Stimulated activated CD8-positive, alpha-beta memory T cell treated with anti-CD3 and anti-CD28 coated beads, Interleukin-4, amount 100 ng/mL, for 1 hour (primary cell): ENCODE measurements at places on chromosomes 13 and 19.

- no peak for DNase-seq
These were observed 1573.3 kb downstream of the PCDH9 start for GRCh38 chr13:65656740-65657329.

GRCh38 chr13:31213651-31214289 is 14.0 kb downstream of the B3GLCT start:
- DNase-seq = no peak

DNA sequence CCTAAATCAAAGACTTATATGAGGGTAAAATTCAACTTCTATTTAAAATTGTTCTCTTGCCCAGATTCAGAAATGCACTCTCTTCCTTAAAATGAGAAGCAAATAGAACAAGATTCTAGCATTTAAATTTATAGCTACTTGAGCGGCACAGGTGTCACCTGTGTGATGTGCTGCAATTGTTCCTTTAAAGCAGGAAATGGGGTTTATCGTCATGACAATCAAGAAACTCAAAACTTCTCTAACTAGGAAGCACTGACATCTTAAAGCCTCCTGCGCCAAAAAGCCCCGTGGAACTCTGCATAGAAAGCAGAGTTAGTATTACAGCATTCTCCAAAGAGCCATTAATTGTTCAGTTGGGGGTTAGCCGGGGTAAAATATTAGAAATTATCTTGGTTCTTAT is 2.6 kb upstream of the OXGR1 start:
- no peak for DNase-seq

- no peak for DNase-seq
These were observed 170.0 kb downstream of the COL4A1 start for GRCh38 chr13:110136660-110137585.

GRCh38 chr13:112854321-112854720 is 114.7 kb upstream of the MCF2L start:
- DNase-seq = no peak

- no peak for DNase-seq
These were observed 358.5 kb downstream of the MYO16 start for GRCh38 chr13:108987944-108988343.

- no peak for DNase-seq
These were observed 11.0 kb downstream of the CYTH2 start for GRCh38 chr19:48480183-48480557.

DNA sequence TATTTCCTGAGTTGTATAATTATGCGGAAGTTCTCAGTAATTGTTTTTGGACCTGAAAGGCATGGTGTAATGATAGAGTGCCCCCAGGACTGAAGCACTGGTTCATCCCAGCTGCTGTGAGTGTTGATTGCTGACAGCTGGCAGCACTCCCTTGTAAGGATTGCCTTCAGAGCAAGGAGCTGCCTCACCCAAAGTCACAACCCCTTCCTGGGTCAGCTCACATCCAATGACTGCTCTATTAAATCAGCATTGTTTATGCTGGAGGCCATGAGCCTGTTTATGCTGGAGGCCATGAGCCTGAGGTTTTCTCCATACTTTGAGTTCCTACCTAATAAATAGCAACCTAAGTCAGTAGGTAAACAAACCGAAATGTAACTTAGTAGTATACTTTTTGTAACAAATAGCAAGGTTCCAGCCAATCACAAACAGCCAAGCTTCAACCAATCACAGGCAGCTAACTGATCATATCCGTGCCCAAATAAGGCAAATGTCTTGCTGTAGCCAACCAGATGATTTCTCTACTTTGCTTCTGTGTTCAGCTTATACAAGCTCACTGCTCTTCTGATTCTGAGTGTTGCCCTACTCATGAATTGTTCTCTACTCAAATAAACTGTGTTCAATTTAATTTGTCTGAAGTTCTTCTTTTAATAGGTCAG is 11.7 kb upstream of the SPACA6 start:
- no peak for DNase-seq

DNA sequence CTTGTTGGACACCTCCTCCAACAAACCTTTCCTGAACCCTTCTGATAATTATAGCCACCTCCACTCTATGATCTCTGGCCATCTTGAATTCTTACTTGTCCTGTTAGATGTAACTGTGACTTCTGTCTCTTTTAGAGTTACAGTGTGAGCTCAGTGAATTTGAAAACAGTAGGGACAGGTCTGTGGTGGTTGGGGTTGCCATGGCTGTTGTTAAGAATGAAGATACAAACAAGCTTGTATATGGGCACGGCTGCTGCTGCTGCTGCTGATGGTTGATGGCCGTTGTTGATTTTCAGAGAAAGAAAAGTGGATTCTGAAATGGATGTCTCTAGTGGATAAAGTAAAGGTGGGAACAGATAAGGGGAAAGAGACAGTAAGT is 101.5 kb downstream of the STARD13 start:
- DNase-seq = no peak

GRCh38 chr19:18616023-18616422 is 3.4 kb downstream of the TMEM59L start:
- DNase-seq = no peak

- peak; percentile 83 for DNase-seq
These were observed 51.3 kb downstream of the CELF5 start for GRCh38 chr19:3275583-3276340.

DNA sequence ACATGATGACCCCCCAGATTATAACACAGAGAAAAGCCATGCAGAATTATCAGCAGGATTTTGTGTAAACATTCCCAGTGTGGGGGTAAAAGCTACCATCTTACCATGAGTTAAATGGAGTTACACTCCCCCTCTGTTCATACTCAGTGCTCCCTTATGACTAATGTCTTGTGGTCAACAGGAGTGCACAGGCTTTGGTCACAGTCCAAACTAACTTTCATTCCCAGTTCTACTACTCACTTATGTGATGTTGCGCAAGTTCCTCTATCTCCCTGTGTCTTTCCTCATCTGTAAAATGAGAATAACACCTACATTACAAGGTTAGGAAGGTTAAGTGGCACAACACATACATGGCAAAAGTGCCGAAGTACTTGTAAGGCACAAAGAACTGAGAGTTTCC is 277.9 kb downstream of the RBM26 start:
- no peak for DNase-seq

DNA sequence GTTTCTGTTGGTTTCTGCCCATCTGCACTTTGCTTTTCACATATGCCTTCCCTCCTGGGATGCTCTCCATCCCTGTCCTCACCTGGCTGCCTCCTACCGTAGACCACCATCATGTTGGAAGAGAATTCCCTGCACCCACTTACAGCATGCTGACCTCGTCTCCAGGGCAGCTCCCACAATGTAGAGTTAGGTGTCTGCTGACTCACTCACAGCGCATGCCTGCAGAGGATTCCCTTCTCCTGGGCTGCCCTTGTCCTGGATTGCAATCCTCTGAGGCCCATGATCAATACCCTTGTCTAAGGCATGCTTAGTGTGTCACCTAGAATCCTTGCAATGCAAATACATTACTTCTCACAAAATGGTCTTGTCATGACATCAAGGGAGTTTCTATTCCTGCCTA is 43.6 kb downstream of the STOML3 start:
- DNase-seq = no peak

DNA sequence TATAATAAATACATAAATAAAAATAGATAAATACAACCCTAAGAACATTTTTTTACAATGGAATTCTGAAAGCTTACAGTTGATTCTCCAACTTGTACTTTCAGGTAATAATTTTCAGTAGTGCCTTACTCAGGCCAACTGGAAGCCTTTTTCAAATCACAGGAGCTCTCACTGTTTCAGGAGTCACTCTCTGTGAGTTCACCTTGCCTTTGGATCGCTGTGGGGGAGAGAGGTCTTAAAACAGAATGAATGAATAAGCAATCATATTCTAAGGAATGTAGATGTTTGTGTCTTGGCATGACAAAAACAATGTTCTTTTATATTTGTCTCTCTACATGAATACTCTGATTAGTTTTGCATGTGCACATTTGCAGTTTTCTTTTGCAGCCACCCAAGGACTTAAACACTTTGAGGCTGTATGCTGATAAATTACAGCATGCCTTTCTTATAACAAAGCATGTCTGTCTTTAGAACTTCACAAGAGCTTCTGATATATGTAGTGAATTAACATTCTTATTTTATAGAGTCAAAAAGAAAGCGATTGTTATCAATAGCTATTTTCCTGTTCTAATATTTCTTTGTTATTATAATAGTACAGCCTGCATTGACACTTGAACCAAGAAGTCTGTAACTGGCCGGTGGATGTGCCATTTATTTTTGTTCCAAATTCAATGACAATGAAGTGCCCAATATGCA is 1111.5 kb upstream of the ATXN8OS start:
- no peak for DNase-seq

DNA sequence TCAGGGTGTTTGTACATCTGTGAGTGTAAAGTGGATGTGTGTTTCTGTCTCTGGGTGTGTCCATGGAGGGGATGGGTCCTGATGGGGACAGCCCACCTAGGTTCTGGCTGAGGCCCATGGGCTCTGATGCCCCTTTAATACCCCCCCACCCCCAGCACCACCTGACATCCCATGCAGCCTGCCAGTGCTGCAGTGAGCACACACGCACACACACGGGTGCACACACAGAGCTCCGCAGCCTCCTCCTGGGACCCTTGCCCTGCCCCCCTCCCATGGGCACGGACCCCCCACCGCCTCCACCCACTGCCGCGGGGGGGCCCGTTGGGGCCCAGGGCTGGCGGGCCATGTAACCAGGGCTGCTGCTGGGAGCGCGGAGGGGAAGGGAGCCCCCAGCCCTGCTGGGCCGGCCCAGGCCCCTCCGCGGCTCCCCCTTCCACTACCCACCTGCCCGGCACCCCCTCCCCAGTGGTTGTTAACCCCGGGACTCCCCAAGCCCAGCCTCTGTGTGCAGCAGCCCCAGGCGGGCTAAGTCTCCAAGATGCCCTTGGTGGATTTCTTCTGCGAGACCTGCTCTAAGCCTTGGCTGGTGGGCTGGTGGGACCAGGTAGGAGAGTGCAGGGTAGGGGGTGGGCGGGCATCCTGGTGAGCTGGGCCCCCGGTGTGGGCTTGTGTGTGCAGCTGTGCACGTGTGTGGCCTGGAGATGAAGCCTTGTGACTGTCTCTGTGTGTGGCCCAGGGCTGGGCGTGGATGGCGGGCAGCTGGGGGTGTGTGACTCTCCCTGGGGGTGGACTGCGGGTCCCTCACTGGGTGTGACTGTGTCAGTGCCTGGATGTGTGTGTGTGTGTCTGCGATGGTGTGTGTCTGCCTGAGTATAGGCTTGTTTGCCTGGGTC is 32.6 kb downstream of the PDE4A start:
- DNase-seq = no peak

DNA sequence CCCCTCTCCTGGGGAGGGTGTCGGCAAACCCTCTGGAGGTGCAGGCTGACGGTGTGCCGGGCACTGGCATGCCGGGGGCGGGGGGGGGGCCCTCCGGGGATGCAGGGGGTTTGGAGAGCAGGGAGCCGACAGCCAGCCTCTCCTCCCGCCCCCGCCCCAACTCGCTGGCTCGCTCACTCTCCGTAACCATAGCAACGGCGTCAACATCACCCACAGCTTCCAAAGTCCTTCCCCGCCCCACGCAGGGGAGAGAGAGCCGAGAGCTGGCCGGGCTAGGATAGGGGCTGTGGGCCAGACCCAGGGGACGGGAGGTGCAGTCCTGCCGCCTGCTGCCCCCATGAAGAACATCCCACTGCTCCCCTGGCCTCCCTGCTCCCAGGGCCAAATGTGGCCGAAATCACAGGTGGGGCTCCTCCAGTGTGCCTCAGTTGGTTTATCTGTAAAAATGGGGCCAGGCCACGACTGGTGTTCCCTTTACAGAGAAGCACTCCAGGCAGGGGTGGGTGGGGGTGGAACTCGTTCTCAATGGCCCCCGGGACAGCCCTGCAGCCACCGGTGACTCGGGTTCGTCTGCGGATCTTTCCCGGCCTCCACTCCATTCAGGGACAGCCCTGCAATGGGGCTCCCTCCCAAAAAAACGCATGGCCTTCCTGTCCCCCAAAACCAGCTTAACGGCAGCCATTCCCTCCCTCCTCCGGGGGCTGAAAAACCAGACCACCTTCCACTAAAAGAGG is 3.2 kb downstream of the KLF16 start:
- no peak for DNase-seq

- no peak for DNase-seq
These were observed 264.8 kb downstream of the KLF5 start for GRCh38 chr13:73323615-73324014.

DNA sequence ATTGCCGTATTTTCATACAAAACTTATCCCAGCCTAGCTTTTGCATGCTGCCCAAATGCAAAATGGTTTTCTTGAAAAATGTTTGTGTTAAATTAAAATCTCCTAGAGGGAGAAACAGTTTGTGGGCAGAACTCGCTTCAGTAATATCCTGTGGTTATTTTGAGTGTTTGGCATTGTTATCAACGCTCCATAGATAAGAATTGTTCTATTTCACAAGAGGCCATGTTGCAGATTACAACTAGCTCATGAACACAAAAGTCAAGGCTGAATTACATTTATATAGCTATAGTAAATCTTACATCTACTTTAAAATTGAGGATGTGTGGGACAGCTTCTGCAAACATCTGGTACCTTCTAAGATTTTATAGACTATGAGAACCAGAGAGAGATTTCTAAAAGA is 447.9 kb downstream of the DCT start:
- no peak for DNase-seq

GRCh38 chr13:31105020-31105795 is 56.5 kb downstream of the HSPH1 start:
- no peak for DNase-seq

- DNase-seq = no peak
These were observed 198.8 kb downstream of the EFNB2 start for GRCh38 chr13:106336668-106337067.

DNA sequence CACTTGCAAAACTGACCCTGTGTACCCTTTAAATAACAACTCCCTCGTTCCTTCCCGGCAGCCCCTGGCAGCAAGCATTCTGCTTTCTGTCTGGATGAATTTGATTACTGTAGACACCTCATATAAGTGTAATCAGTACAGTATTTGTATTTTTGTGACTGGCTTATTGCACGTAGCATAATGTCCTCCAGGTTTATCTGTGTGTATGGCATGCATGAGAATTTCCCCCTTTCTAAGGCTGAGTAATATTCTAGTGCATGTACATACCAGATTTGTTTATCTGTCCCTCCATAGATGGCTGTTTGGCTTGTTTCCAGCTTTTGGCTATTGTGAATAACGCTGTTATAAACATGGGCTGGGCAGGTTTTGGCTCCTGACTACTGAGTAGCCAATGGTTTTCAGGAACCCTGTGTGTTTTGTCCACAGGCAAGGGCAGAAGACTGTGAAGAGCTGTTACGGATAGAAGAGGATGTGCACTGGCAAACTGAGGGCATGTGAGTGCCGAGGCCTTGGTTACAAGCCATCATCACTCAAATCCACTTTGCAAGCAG is 98.0 kb downstream of the ESD start:
- DNase-seq = no peak

DNA sequence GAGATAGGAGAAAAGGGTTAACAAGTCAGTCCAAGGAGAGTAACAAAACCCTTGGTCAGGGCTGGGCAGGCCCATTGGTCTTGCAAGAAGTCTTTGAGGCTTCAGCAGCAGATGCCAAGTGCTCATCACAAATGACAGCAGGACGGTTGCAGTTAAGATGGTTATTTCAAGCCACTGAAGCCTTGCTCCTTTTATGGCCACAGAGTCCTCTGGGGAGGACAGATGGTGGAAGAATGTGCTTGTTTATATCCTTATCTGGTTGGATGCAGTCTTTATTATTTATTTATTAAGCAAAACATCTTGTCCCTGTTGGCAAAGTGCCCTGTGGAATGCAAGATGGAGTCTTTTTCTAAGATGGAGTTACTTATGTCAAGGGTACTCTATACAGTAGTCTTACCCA is 19.2 kb upstream of the ZNF331 start:
- no peak for DNase-seq
